ENCODE measurements at places on chromosomes 7 and 10.

GRCh38 chr7:42046483-42046882 lies 190.5 kb downstream of the GLI3 start:
- no peak for DNase-seq

GRCh38 chr10:98231417-98231816 lies 36.6 kb downstream of the LOXL4 start:
- no peak for DNase-seq

- DNase-seq = no peak
Observed at GRCh38 chr7:27066148-27066547, 29.7 kb downstream of the HOXA1 start.

DNA sequence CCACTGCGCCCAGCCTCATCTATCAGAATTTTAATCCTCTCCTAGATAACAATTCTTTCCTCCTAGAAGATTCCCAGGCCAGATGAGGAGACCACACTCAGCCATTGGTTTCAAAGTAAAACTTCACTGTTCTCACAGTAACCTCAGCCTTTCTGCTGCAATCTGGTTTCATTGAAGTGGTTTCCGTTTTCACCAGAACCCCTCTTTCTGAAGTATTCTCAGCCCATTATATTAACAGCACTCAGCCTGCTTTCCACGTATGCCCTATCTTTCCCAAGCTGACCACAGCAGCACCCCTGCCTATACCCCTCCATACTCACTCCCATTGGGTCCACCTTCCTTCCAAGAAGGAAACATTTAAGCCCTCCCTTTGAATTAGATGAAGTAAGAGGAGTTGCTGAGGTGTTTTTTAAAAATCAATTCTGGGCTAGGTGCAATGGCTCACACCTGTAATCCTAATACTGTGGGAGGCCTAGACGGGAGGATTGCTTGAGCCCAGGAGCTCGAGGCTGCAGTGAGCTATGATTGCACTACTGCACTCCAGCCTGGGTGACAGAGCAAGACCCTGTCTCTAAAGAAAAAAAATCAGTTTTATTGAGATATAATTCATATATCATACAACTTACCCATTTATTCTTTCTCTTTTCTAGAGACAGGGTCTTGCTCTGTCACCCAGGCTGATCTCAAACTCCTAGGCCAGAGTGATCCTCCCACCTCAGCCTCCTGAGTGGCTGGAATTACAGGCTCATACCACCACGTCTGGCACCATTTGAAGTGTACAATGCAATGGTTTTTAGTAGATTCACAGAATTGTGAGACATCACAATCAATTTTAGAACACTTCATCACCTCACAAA lies 11.3 kb downstream of the PLAU start:
- DNase-seq = no peak

GRCh38 chr7:85101347-85101746 lies 85.5 kb downstream of the SEMA3D start:
- no peak for DNase-seq

DNA sequence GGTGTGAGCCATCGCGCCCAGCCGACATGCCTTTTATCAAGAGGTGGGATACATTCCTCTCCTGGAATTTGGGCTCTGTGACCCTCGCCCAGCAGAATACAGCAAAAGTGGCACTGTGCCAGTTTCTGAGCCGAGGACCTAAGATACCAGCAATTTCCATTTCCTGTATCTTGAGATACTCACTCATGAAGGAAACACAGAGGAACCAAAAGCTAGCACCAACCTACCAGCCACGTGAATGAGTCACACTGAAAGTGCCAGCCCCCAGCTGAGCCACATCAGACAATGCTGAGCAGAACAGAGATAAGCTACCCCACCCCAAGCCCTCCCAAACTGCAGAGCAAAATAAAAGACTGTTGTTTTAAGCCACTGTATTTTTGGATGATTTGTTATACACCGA lies 56.3 kb downstream of the CACUL1 start:
- peak; percentile 50 for DNase-seq

DNA sequence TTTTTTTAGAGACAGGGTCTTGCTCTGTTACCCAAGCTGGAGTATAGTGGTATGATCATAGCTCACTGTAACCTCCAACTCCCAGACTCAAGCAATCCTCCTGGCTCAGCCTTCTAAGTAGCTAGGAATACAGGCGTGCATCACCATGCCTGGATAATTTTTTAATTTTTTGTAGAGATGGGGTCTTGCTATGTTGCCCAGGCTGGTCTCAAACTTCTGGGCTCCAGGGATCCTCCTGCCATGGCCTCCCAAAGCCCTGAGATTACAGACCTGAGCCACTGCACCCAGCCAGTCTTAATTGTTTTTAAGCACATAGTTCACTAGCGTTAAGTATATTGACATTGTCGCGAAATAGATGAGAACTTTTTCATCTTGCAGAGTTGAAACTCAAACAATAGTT lies 2.0 kb downstream of the SUPV3L1 start:
- DNase-seq = no peak

DNA sequence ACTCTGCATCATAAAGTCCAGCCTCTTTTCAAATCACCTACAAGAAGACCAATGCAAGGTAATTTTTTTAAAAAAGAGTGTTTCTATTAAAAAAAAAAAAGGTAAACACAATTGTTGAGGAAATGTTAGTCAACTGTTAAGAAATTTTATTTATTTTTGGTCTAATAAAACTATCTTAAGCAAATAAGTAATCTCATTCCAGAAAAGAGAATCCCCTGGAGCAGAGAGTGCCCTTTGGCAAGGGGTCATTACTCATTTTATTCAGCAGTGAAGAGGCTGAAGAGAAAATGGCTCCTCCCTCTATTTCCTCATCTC lies 63.4 kb upstream of the GSDME start:
- no peak for DNase-seq

- DNase-seq = no peak
Observed at GRCh38 chr7:93258661-93259060, 26.5 kb downstream of the VPS50 start.

- peak; percentile 56 for DNase-seq
Observed at GRCh38 chr10:97570789-97571471, 1.6 kb upstream of the ANKRD2 start.

- no peak for DNase-seq
Observed at GRCh38 chr7:6654113-6654841, 17.2 kb downstream of the ZNF316 start.

DNA sequence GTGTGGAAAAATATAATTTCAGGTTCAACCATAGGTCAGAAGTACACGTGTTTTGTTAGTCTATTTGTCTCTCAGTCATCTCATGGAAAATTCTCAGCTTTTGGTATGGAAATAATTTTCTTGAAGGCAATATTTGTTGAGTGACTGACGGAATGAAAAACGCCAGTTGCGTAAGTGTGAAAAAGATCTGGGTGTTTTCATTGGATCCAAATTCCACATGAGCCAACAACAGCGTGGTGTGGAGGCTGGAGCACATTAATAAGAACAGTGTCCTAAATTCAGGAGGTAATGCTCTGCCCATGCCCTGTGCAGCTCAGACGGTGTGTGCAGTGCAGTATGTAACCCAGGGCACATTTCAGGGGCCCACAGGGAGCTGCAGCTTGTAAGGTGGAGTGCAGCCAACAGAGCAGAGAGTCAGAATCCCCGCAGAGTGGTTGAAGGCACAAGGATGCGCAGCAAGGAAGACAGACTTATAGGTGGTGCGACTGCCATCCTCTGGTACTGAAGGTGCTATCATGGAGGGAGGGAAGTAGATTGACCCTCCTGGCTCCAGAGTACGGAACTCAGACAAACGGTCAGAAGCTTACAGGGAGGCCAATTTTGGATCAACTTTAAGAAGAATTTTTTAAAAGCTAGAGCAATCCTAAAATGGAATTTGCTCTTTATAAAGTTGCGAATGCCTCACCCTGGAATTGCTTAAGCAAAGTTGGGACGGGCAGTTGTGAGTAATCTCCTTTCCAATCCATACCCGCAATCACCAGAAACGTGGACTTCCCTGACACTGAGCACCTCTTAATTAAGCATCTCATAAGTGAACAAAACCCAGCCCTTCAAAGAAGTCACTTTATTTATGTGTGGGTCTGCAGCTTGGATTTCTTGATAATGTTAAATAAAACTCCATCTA lies 38.0 kb downstream of the EGFR start:
- no peak for DNase-seq

DNA sequence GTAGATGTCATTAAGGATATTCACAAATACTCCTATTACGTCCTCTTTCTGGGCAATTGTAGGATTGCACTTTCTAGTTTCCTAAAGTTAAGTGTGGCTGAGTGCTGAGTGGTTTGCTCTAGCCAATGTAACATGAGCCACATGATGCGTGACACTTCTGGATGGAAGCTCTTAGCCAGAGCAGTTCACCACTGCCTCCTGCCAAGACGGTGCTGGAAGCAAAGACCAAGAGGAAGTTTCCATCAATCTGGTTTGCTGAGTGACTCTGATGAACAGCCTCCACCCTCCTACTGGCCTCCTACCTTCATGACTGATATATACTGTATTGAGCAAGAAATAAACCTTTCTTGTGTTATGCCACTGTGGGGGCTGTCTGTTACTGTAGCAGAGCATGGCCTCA lies 318.1 kb downstream of the KCNMA1 start:
- DNase-seq = no peak

DNA sequence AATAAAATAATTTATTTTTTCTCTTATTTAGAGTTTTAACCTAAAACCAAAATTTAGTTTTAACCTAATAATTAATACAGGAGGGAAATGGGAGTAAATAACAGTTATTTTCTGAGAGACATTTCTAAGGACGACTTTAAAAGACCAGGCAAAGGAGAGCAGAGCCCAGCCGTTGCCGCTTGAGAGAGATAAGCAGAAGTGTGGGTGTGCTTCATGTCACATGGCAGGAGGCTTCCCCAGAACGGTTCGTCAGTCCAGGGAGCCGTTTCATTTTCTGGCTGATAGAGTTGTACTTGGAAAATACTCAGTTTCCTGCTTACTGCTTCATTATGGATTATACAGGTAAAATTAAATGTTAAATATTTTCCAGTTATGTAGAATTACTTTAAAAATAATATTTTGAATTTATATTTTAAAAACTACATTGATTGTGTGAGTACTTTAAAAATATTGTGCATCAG lies 61.4 kb downstream of the ST7 start:
- DNase-seq = peak; percentile 73

GRCh38 chr10:62858364-62858763 lies 42.2 kb upstream of the EGR2 start:
- no peak for DNase-seq

GRCh38 chr7:11294218-11294617 lies 320.5 kb downstream of the PHF14 start:
- no peak for DNase-seq

GRCh38 chr10:127612-128432 lies 7.4 kb upstream of the ZMYND11 start:
- no peak for DNase-seq

DNA sequence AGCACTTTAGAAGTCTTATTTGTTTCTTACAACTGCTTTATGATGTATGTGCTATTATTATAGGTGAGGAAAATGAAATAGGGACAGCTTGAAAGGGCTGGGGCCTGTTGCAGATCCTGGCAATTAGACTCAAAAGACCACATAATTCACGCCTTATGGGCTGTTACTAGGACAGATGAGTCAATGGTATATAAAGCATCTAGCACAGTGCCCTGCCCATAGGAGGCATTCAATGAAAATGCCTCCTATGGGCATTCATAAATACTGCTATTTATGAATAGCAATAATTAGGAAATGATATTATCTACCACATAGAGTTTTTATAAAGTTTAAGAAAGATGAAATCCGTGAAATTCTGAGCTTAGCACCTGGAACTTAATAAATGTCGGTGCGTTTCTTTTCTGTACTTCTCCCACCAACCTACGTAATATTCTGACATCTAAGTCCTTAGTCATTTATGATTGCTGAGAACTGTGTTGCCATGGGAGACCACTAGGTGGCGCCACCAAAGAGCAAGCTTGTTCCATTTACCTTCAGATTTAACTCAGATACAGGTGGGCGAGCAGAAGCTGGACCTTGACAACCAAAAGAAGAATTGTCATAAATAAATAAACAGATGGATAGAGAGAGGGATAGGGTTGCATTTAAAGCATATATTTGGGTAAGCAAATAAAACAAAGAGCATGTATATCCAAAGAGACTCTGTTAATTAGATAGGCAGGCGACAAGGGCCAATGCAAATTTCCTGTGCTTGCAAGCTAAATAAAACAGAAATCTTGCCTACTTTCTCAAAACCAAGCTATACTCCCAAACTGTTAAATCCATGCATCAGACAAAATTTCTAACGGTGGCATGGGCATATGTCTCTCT lies 699.9 kb downstream of the INHBA start:
- peak; percentile 56 for DNase-seq

- no peak for DNase-seq
Observed at GRCh38 chr10:34449836-34450235, 365.3 kb downstream of the PARD3 start.

Measured in BE2C (cell line).